ENCODE measurements at places on chromosomes 13 and 19. TPM values are rescaled to one million over a fixed set of nuclear protein-coding genes. Genes with fewer than 3 reads are reported as not detected.

PPP1R15A gene
- 65.4 TPM for total RNA-seq

FXYD1 gene
- total RNA-seq: 15.5 TPM

ZNF460 gene
- total RNA-seq: 123 TPM

ZNF723 gene
- not detected for total RNA-seq

C13orf42 gene
- total RNA-seq: not detected

SEMA6B gene
- 8.8 TPM for total RNA-seq

ANGPTL8 gene
- 0.44 TPM for total RNA-seq

LYL1 gene
- total RNA-seq: 21.0 TPM

ZNF600 gene
- 9.8 TPM for total RNA-seq

All from breast epithelium (tissue), 4 donors.